ENCODE measurements at places on chromosomes 13 and 19.

- no peak for DNase-seq
Measured at GRCh38 chr19:6064336-6065073, 45.8 kb downstream of the RFX2 start.

DNA sequence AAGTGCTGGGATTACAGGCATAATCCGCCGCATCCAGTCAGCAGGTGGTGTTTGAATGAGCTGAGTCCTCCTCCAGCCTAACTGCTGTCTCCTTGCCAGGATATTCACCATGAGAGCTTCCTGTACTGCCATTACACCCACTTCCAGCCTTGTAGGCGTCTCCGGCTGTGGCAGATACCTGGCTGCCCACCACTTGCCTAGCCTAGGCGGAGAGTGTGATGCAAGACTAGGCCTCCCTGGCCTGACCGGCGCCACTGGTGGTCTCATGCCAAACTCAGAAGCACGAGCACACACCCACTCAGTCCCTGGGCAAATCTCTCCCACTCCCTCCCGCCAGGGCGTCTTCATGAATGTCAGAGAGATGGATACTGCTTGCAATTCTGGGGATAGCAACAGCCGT, 16.6 kb downstream of the IL12RB1 start:
- DNase-seq: no peak

DNA sequence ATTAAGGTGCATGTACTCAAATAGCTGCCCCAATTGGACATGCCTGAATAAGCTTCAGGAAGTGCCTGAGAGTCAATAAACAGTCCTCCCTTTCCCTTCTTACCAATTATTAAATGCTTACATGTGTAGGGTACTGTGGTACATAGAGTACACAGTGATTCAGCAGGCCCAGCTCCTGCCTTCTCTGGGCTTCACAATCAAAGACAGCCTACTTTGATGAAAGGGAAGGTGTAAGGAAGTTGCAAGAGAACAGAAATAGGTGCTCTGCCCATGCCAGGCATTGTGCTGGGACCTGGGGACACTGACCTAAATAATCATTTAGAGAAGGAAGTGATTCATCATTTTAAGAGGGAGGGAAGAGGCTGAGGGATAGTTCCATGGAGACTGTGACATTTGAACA, 17.2 kb downstream of the FRY start:
- DNase-seq: no peak

DNA sequence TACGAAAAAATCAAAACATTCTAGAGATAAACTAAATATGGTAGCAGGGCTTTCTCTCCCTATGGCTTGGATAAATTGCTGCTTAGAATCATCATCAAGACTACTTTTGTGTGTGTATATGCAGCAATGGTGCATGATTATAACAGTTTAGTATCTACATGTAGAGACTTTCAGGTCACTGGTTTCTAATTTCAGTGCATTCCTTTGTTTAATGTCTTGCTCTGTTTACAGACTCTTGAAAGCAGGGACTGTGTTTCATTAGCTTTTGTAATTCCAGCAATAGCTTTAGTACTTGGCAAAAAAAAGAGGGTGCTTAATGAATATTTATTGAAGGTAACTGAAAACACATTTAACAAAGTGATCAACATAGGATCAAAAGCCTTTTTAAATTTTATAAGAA, 420.7 kb downstream of the PCDH9 start:
- DNase-seq: no peak

DNA sequence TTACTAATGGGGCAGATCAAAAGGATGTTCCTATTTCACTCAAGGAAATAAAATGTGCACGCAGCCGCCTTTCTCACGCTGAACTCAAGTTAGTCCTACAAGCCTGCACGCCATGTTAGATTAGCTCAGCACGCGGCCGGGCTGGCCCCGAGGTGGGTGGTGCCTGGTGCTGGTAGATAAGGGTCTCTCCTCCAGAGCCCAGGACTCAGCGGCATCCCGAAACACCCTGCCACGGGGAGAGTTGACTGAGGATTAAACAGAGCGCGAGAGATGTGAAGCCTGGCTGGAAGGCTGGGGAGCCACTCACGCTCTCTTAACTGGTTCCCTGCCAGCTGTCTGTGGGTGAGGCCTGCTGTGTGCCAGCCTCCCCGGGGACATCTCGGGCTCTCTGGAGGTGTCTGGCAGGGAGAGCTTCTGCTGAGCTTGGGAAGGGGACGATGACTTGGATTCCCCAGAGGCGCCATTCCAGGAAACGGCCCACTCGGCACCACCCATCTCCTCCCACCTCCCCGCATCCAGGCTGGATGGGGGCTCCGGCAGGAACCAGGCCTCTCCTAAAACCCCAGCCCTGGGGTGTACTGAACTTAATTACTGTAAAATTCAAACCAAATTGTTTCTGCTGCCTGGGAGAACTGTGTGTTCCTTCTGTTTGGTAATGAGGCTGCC, 122.2 kb downstream of the KDM4B start:
- DNase-seq: no peak

DNA sequence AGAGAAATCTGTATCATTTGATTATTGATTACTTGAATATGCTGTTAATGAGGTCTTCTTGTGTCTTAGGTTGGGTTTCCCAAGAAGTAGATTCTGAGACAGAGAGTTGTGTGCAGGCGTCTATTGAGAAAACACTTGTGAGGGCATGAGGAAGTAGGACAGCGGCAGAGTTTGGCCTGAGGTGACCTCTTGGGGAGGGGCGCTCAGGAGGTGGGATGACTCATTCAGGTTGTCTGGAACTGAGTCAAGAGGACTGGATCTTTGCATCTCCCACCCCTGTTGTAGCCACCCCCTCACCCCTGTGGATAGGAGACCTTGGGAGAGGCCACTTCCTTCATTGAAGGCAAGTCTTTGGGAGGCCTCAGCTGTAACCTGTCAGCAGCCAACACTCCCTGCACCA, 35.2 kb upstream of the WDFY2 start:
- no peak for DNase-seq

GRCh38 chr19:35262101-35262761, 6.5 kb upstream of the USF2 start:
- no peak for DNase-seq
